ENCODE measurements at places on chromosomes 13 and 19.
A peak's percentile ranks its signal among the peaks of the same experiment; 100 is the strongest.

DNA sequence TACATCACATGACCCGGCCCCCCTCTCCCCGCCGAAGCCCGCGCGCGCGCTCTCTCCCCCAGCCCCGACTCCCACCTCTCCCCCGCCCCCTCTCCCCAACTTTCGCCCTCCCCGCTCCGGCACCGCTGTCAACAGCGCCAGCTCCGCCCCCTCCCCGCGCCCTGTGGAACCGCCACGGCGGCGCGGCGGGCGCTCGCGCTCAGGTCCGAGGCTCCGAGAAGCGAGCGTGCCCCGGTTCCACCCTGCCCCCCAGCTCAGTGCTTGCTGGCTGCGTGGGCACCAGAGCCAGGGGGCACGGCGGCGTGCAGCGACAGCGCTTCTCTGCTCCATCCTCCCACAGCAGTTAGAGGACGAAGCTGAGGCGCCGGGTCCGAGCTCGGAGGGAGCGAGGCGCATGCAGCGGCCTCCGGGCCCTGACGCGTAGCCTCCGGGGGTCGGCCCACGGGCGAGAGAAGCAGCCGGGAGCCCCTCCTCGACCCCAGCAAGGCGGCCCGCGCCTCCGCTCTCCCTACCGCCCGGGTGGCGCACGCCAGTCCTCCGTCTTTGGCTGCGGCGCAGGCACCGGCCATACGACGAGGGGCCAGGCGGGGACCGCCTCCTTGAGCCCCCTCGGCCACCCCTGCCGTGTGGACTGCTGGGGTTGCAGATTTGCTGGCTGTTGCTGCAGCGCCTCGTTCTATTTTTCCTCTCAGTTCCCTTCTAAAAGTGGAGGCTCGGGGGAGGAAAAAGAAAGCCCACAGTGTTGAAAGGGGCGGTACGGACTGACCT, 109.5 kb downstream of the KCNRG start:
- peak; percentile 58 for DNase-seq
- H3K4me1 ChIP-seq: peaks cover 32% of the 10 kb centered on the region

DNA sequence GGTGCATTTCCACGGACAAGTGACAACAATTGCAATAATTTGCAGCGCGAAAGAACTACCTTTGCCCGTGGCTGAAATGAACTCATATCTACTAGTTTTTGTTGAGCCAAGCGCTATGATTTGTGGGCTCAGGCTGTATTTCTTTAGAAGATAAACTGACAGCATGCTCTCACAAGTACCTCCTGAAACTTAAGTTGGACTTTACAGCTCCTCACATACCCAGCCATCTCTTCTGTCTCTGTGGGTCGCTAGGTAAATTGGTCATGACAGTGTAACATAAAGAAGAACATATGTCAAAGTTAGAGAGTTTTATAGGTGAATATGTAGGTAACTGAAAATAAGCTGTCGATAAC, 839 bp downstream of the COG6 start:
- H3K36me3 ChIP-seq: no peaks in the 10 kb centered on the region
- peak overlapping the region; percentile 93 for H3K27ac ChIP-seq
- H3K4me3 ChIP-seq: peak overlapping the region; percentile 99
- peaks cover 7% of the 10 kb centered on the region for H3K4me1 ChIP-seq

DNA sequence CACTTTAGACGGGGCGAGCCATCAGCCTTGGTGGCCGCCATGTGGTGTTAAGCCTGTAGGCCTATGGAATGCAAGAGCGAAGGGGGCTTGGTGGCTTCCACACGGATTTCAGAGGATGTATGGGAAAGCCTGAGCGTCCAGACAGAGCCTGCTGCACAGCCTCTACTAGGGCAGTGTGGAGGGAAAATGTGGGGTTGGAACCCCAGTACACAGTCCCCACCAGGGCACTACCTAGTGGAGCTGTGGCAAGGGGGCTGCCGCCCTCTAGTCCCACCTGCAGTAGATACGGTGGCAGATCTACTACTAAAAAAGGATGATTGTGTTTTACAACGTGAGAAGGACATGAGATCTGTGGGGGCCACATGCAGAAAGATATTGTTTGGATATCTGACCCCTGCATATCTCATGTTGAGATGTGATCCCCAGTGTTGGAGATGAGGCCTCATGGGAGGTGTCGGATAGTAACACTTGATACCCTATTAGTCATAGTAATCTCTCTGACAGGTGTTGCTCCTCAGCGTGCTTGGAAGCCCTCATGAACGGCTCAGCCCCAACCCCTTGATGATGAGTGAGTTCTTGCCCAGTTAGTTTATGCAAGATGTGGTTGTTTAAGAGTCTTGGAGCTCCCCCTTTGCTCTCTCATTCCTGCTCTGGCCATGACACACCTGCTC, 45.6 kb downstream of the LHFPL6 start:
- no peak for DNase-seq
- H3K4me1 ChIP-seq: no peaks in the 10 kb centered on the region
- H3K36me3 ChIP-seq: no peaks in the 10 kb centered on the region
- no peak overlapping the region for H3K27ac ChIP-seq
- H3K4me3 ChIP-seq: no peak overlapping the region
- H3K27me3 ChIP-seq: no peaks in the 10 kb centered on the region

DNA sequence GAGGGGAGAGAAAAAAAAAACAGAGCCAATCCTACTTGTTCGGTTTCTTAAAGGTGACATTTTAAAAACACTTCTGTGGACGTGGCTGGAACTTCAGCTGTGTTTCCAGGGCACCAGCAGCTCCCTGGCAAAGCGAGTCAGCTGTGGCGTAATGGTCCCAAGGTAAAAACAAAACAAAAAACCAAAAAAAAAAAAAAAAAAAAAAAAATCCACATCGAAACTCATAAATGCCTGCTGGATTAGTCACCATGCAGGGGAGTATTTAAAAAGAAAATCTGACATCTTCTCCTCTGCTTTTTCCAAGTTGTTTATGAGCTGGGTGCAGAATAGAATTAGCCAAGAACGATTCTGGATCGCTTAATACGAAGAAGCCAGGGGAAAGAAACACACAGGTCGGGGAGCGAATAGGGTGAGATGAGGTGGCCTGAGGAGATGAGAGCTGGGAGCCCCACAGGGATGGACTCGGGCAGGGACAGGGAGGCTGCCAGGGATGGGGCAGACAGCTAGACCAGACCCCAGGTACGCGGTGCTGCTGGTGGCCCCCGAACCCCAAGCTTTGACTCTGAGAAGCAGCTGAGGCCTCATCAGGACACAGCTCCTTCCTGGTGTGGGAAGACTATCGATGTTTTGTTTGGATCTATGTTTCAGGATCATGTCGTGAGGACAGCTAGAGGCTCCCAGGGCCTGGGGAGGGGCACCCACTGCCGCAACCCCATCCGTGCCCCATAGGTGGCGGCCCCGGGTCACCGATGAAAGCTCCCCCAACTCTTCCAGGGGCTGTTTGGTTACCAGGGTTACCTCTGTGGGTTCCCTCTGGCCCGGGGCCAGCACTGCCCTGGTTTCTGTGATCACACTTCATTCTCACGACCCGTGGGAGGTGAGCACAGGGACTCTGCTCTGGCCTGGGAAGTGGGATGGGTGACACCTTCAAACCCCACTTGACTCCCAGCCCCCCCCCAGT, 3.1 kb upstream of the CTXN1 start:
- H3K4me1 ChIP-seq: peaks cover 6% of the 10 kb centered on the region
- H3K4me3 ChIP-seq: no peak overlapping the region
- H3K27ac ChIP-seq: peak overlapping the region; percentile 23
- DNase-seq: no peak
- no peaks in the 10 kb centered on the region for H3K27me3 ChIP-seq

- no peak overlapping the region for H3K4me3 ChIP-seq
- no peaks in the 10 kb centered on the region for H3K36me3 ChIP-seq
- DNase-seq: no peak
- no peaks in the 10 kb centered on the region for H3K27me3 ChIP-seq
- no peaks in the 10 kb centered on the region for H3K4me1 ChIP-seq
- no peak overlapping the region for H3K27ac ChIP-seq
Measured at GRCh38 chr13:88042489-88042888, 371.3 kb downstream of the SLITRK5 start.

DNA sequence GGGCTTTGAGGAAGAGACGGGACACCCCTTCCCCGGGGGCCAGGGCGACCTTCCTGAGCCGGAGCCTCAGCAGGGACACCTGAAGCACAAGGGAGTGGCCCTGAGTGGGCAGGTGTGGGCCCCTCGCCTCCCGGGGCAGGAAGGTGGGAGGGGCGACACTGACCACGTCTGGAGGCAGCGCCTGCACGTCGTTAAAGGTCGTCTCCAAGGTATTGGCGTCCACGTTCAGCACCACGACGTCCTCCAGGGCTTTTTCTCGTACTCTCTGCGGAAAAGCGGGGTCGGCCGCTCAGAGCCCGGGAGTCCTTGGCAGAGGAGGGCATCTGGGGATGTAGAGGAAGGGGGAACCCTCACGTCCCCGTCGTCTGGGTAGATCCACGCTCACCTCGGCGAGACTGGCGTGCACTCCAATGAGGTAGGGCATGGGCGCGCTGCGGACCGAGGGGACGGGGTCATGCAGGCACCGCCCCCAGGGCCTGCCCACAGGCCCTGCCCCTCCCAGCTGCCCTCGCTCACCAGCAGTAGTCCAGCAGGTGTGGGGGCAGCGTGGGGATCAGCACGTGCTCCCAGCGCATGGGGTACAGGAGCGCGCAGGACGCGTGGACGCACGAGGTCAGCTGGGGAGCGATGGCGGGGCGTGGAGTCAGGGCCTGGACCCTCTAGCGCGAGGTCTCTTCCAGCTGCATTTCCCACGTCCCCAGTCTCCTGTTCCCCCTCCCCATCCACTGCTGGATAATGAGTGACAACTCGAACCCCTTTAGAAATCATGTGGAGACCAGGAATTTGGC, 6.1 kb downstream of the DENND1C start:
- peaks cover 4% of the 10 kb centered on the region for H3K4me1 ChIP-seq
- H3K27me3 ChIP-seq: peaks cover 18% of the 10 kb centered on the region
- H3K4me3 ChIP-seq: peak overlapping the region; percentile 52
- no peak for DNase-seq
- no peak overlapping the region for H3K27ac ChIP-seq

- H3K36me3 ChIP-seq: no peaks in the 10 kb centered on the region
- H3K27me3 ChIP-seq: peaks cover 67% of the 10 kb centered on the region
- H3K4me1 ChIP-seq: peaks cover 4% of the 10 kb centered on the region
- H3K4me3 ChIP-seq: peak overlapping the region; percentile 68
- DNase-seq: peak; percentile 51
- no peak overlapping the region for H3K27ac ChIP-seq
Measured at GRCh38 chr19:49056101-49056901, 1.2 kb downstream of the CGB7 start.

- no peak for DNase-seq
- peaks cover 60% of the 10 kb centered on the region for H3K27me3 ChIP-seq
- no peak overlapping the region for H3K27ac ChIP-seq
- H3K36me3 ChIP-seq: no peaks in the 10 kb centered on the region
Measured at GRCh38 chr19:55444646-55445045, 1.5 kb upstream of the SHISA7 start.

GRCh38 chr19:39676004-39676403, 20.3 kb downstream of the LGALS16 start:
- no peak overlapping the region for H3K27ac ChIP-seq
- DNase-seq: no peak
- peaks cover 37% of the 10 kb centered on the region for H3K27me3 ChIP-seq

DNA sequence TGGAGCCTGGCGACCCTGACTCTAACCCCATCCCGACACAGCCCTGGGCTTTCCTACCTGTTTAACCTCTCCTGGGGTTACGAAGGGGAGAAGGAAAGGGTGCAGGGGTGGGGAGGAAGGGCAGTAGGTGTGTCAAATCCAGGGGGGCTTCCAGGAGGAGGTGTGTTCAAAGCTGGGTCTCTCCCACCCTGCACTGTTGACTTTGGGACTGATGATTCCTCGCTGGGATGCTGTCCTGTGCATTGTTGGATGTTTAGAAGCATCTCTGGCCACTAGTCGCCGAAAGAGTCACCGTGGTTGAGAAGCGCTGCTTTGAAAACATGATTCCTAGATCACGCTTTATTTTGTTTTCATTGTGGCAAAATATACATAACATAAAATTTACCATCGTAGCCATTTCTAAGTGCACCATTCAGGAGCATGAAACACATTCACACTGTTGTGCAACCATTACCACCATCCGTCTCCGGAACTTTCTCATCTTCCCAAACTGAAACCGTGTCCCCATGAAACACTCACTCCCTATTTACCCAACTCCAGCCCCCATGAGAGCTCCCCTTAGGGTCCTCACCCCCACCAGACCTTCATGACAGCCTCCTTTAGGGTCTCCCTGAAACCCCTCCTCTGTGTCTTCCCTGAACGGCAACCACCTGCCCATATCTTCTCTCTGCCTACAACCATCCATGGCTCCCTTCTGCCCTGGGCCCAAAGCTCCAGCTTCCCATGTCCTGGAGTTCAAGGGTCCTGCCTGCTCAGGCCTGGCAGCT, 4.4 kb upstream of the FCER2 start:
- H3K27me3 ChIP-seq: peaks cover 41% of the 10 kb centered on the region
- H3K4me3 ChIP-seq: no peak overlapping the region
- H3K27ac ChIP-seq: no peak overlapping the region
- no peaks in the 10 kb centered on the region for H3K4me1 ChIP-seq

- H3K4me1 ChIP-seq: peaks cover 17% of the 10 kb centered on the region
- no peak overlapping the region for H3K4me3 ChIP-seq
- no peak for DNase-seq
- peak overlapping the region; percentile 20 for H3K27ac ChIP-seq
- H3K27me3 ChIP-seq: no peaks in the 10 kb centered on the region
- H3K36me3 ChIP-seq: peaks cover 31% of the 10 kb centered on the region
Measured at GRCh38 chr13:114285166-114285808, 3.9 kb downstream of the UPF3A start.

GRCh38 chr19:15187026-15188007, 13.5 kb downstream of the NOTCH3 start:
- no peaks in the 10 kb centered on the region for H3K4me1 ChIP-seq
- H3K27me3 ChIP-seq: no peaks in the 10 kb centered on the region
- H3K27ac ChIP-seq: no peak overlapping the region
- no peak overlapping the region for H3K4me3 ChIP-seq
- no peak for DNase-seq

DNA sequence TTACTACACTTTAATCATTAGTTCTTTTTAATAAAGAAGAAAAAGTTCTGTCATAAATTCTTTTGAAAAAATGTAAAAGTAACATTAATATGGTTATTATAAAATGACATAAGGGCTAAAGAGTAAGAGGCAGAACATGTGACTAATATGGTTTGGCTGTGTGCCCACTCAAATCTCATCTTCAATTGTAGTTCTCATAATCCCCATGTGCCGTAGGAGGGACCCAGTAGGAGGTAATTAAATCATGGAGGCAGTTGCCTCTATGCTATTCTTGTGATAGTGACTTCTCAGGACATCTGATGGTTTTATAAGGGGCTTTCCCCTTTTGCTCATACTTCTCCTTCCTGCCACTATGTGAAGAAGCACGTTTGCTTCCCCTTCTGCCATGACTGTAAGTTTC, 104.5 kb downstream of the UGGT2 start:
- peaks cover 6% of the 10 kb centered on the region for H3K36me3 ChIP-seq
- H3K4me1 ChIP-seq: no peaks in the 10 kb centered on the region
- no peaks in the 10 kb centered on the region for H3K27me3 ChIP-seq
- no peak overlapping the region for H3K4me3 ChIP-seq

- no peaks in the 10 kb centered on the region for H3K4me1 ChIP-seq
- no peaks in the 10 kb centered on the region for H3K27me3 ChIP-seq
- no peak overlapping the region for H3K27ac ChIP-seq
- no peak for DNase-seq
- peaks cover 20% of the 10 kb centered on the region for H3K36me3 ChIP-seq
- no peak overlapping the region for H3K4me3 ChIP-seq
Measured at GRCh38 chr19:47376589-47377144, 27.6 kb downstream of the DHX34 start.
